ENCODE measurements at places on chromosomes 3 and 15.

- DNase-seq, result peak; percentile 49
Measured at GRCh38 chr15:74179101-74179841, 5.8 kb downstream of the ISLR start.

DNA sequence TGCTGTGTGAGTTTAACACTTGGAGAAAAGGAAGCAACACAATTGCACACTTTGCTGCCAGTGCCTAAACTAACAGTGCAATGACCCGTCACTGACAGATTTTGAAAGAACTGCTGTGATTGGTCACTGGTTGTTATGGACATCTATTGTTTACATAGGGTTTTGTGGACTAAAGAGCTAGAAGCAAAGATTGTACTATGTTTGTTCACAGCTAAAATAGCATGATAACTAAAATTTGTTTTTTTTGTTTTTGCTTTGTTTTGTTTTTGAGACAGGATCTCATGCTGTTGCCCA, 112.4 kb upstream of the GOLGA8J start:
- DNase-seq, result no peak

GRCh38 chr3:101027286-101027685, 34.1 kb upstream of the ABI3BP start:
- DNase-seq, result no peak

- no peak for DNase-seq
Measured at GRCh38 chr3:49570028-49570654, 15.9 kb downstream of the BSN start.

DNA sequence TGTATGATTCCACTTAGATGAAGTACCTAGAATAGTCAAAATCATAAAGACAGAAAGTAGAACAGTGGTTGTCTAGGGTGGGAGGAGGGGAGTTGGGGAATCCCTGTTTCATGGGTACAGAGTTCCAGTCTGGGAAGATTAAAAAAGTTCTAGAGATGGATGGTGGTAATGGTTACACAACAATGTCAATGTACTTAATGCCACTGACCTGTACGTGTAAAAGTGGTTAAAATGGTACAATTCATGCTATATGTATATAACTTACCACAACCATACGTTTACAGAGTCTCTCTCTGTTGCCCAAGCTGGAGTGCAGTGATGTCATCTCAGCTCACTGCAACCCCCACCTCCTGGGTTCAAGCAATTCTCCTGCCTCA, 6.5 kb downstream of the SFMBT1 start:
- no peak for DNase-seq

DNA sequence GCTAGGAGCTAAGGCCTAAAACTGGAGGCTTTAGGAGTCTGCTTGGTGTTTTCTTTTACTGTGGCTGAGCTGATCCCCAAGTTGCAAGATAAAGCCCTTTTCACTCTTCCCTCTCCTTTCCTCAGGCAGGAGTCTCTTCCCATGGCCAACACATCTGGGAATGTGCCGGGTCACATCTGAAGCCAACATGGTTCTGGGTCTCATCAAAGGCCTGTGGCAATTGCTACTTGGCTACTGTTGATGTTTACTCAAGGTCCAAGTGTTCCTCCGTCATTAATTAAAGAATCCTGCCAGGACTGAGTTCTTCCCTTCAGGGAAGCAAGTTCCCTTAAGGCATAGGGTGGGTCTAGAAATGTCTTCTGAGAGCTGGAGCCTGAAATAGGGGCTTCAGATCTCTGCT, 230.2 kb downstream of the GBE1 start:
- DNase-seq, result no peak

DNA sequence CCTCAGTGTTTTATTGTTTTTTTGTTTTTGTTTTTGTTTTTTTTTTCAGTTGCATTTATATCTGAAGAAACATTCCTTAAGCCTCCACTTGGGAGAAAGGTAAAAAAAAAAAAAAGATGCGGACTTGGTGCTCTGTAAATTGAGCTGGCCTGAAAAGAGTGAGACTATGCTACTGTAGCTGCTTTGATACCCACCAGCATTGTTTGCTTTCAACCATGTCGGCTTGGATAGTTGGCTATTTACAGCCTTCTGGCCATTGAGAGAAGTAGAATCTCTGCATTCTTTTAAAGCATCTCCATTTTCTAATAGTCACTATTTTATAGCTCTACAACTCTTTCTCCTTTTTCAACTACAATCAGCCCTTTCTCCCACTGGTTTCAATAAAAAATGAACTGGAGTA, 149.6 kb downstream of the ZIC4 start:
- no peak for DNase-seq

DNA sequence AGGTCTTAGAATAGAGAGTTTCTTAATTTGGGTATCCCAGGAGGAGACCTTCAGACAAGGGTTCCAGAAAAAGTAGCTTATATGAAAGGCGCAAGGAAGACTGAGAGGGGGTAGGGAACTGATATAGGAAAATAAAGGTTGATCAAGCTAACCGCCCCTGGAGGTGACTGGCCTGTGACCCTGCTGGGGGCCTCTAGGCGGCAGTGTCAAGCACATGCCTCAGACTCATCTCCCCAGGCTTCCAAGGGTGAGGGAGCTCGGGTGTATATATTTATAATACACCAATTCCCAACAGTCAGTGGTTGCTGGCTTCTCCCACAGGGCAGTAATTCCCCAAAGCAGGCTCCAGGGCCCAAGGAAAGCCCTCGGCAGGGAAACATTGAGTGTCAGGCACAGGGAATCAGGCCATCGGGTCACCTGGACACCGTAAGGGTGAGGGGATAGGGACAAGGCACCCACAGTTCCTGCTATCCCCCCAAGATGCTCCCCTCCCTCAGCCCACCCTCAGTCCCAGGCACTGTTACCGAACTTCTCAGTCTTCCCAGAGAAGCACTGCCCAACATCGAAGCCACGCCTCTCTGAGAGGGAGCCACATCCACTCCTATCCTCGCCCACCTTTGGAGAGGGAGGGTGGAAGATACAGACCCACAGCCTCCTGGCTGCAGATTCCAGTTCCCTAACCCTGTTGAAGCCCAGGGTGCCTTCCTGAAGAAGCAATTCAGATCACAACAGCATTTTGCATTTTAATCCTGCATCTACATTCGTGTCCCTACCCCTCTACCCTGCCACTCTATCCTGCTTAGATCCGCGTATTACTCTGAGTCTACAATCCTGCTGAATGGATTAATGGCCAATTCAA, 19.5 kb upstream of the CAV3 start:
- DNase-seq, result no peak

DNA sequence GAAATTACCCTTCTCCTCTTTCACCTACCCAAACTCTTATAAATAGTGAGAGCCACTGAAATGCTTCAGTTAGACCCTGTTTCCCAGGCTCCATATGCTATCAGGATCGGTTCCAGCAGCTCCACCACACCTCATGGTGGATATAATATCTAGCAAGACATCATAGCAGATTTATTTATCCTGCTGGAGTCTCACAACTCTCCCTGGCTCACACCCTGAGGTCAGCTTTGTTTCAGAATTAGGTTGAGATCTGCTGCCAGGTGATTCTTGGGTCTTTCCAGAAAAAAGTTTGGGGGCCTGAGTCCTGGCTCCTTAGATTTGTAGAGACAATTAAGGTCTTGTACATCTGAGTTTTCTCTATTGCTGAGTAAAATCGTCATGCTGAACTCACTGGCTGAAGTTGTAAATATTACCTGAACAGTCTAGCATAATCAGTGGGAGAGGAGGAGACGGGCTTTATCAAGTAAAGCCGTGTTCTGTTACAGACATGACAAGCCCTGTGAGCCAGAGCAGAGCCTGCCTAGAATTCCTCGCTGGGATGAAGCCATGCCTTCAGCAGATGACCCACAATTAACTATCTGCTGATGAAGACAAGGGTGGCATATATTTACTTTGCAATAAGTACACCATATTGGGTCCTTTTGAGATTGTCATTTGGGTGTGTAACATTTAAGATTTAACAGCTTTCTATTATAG, 131.6 kb downstream of the STAC start:
- DNase-seq, result no peak

DNA sequence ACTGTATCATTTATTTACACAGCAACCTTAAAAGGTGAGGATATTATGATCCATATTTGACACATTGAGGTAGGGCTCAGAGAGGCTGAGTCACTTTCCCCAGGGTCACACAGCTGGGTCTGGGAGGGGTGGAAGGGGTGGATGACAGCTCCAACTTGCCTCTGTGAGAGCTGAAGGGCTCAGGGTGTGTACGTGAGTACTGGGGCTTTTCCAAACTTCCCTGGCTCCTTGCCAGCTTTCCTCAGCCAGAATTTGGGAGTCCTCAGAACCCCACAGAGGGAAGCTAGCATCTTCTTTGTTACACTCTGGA, 58.3 kb upstream of the SLC6A11 start:
- DNase-seq, result no peak

DNA sequence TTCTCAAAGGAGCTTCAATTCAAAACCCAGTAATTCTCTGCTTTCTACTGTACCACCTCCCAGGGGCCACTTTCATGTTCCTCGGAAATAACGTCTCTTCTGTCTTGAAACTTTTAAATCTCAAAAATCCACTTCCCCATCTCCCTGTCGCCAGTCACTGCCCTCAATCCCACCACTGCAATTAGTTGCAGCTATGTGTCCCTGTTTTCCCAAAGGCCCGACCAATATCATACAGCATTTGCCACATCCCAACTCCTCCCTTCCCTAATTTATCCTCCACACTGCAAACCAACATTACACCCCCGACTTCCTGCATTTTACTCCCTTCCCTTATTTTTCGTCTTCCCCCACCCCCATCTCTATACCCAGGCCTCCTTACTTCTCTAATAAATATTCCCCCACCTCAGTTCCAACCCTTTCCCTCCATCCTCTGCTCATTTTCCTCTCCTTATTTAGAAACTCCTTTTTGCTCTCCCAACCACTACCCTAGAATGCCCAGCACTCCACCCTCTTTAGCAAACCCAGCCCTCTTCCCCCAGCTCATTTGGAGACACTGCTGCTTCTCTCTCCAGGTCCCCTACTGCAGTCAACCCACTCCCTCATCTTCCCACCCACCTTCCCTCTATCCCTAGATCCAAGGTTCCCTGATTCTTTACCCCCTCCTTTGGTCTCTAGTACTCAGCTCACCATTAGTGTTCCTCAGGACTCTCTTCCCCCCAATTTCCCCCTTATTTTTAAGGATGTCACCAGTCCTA, 1.1 kb downstream of the NPTN start:
- DNase-seq, result peak; percentile 46
